ENCODE measurements at places on chromosomes 2 and 18.

DNA sequence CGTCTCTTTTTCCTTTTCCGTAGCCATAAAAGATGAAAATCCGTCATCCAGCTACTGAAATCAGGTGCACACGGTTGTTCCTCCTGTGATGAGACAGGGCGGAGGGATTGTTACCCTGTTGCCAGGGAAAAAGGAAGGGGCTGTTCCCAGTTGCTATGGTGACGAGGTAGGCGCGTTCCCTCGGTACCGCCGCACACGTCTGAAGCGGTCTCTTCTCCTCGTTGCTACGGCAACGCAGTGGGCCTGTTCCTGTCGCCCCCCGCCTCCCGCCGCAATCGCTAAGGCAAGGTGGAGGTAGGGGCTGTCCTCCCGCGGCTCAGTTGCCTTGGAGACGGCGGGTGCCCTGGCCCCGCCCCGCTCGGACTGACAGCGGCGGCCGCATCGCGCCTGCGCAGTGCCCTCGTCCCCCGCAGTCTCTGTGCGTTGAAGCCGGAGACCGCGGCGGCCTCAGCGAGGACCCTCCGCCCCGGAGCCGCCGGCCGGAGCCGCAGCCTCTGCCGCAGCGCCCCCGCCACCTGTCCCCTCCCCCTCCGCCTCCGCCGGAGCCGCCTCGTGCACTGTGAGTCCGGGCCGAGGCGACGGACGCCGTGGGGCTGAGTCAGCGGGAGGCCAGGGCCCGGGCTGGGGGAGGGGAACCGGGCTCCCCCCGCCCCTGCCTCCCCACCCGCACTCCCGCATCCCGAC lies at the start of gene MAPRE3:
MAPRE3 (plus strand) TSS at position 394 of the 684 bp plus-strand sequence. CDS start 51,582 bp downstream, outside the sequence.
- peak; percentile 95 for DNase-seq

DNA sequence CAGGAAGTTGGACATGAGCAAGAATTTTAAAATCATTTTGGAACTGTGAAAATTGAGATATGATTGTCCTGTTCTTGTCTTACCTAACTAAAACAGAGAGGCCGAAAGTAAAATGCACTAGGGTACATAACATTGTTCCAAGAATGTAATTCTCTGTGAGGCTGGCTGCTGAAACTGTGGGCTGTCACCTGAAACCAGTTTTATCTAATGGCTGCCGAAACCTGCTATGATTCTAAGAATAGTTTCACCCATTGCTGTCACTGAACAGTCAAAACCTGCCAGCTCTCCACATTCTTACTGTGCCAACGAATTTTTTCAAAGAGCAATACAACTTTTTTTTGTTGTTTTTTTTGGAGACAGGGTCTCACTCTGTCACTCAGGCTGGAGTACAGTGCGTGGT lies 119.3 kb upstream of the ZSWIM2 start:
- no peak for DNase-seq

DNA sequence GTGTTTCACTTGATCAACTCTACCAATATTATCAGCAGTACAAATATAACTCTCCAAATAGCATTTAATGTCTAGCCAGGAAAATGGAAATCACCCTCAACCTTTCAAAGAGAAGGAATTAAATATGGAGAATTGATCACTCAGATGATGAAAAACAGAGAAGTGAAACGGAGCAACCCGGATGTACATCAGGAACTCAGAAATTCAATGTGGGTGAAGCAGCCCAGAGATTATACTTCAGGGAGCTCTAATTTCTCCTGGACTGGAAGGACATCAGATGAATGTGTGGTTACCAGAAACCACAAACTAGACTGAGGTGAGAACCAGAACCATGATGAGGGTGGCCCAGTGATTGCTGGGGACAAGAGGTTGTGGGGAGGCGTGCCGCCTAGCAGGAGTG lies 35.5 kb upstream of the COBLL1 start:
- DNase-seq: no peak

- peak; percentile 47 for DNase-seq
Measured at GRCh38 chr18:31942291-31942998, 483 bp downstream of the TRAPPC8 start.

DNA sequence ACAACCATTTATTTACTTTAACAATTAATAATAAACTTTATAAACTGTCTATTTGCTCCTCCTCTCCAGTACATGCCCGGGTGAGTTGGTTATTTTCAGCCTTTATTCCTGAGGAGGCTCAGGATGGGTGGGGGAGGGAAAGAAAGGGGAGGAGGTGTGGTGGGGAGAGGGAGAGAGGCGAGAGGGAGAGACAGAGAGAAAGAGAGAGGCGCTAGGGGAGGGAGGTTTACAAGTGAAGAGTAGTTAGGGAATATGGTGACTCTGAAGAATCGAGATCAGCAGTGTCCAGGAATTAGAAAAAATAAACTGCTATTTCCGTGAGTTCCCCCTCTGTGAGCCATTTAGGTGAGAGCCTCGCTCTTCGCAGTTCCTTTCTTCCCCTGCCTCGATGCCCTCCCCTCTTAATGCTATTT lies 138.9 kb downstream of the MEIS1 start:
- DNase-seq: no peak

GRCh38 chr2:43402452-43402937 lies 176.1 kb upstream of the ZFP36L2 start:
- no peak for DNase-seq

GRCh38 chr2:20447437-20448245 lies 767 bp downstream of the RHOB start:
- DNase-seq: no peak

- no peak for DNase-seq
Measured at GRCh38 chr18:21912339-21913239, 172.0 kb downstream of the MIB1 start.

DNA sequence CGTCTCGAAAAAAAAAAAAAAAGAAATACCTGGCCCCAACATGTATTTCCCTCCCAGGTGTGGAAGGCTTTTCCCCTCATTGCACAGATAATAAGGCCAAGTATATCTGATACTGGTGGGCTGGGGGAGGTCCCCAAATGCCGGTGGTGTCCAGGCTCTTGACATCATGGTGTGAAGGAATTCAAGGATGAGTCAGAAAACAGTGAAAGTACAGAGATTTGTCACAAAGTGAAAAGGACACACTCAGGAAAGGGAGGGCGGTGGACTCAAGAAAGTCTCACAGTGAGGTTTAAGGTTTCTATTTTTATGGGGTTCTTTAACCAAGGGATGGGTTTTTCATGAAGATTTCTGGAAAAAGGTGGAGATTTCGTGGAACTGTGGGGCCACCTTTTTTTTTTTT lies 37.8 kb upstream of the FZD5 start:
- no peak for DNase-seq

- no peak for DNase-seq
Measured at GRCh38 chr2:85134896-85135659, 1.9 kb downstream of the TCF7L1 start.

- DNase-seq: no peak
Measured at GRCh38 chr18:74500372-74500771, 4.2 kb downstream of the CNDP2 start.

DNA sequence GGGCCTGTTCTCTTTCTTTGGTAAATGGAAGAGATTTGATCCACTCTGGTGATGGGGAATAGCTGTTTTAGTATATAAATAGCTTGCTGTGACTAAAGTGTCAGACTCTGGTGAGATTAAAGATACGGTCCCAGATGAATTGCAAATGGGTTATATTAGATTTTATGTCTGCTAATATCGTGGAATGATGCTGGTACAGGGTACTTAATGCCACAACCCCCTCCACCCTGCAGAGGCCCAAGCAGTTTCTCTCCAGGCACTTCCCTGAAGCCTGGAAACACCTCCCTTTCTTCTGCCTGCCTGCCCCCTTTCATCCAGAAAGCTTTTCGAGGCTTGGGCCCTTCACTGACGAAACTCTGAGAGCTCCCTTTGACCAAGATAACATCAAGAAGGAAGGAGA lies 21.4 kb upstream of the RFX8 start:
- no peak for DNase-seq

DNA sequence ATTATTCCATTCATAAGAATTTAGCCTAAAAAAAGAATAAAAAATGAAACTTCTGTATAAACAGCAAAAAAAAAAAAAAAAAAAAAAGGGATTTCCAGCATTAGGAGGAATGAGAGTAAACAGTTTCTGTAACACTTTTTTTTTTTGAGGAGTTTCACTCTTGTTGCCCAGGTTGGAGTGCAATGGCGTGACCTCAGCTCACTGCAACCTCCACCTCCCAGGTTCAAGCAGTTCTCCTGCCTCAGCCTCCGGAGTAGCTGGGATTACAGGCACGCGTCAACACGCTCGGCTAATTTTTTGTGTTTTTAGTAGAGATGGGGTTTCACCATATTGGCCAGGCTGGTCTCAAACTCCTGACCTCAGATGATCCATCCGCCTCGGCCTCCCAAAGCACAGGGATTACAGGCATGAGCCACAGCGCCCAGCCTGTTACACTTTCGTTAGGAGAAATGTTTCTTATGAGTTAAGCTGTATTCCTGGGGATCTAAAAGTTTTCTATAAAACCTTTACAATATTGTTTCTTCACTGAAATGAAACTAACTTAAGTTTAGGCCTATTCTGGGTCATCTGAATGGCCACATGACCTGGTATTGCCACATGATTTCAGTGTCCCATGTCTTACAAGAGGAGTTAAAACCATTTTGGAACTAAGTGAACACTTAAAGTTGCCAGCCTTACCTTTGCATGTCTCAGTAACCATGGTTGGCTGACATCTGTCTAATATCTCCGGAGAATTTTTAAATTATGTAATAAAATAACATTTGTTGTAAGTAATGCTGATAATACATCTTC lies 17.5 kb downstream of the SMAD2 start:
- no peak for DNase-seq

DNA sequence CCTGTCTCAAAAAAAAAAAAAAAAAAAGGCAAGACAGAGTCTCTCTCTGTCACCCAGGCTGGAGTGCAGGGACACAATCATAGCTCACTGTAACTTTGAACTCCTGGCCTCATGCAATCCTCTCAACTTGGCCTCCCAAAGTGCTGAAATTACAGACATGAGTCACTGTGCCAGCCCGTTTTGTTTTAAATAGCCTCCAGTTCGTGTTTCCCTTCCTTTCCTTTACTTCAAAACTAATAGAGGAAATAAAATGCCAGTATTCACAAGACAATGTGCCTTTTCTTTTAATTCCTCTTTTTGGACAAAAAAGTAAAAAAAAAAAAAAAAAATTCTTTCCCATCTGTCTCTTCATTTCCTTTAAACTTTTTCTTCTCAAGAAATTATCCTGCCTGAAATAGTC lies 54.5 kb upstream of the ACMSD start:
- no peak for DNase-seq

- no peak for DNase-seq
Measured at GRCh38 chr18:31192086-31192776, 29.6 kb upstream of the DSC1 start.

- no peak for DNase-seq
Measured at GRCh38 chr18:47996091-47996541, 65.7 kb upstream of the SMAD2 start.

- DNase-seq: no peak
Measured at GRCh38 chr2:30608643-30609042, 161.6 kb downstream of the LCLAT1 start.

GRCh38 chr2:101162561-101163330 lies 11.6 kb upstream of the TBC1D8 start:
- no peak for DNase-seq

- DNase-seq: no peak
Measured at GRCh38 chr18:77178559-77178958, 46.0 kb upstream of the MBP start.

DNA sequence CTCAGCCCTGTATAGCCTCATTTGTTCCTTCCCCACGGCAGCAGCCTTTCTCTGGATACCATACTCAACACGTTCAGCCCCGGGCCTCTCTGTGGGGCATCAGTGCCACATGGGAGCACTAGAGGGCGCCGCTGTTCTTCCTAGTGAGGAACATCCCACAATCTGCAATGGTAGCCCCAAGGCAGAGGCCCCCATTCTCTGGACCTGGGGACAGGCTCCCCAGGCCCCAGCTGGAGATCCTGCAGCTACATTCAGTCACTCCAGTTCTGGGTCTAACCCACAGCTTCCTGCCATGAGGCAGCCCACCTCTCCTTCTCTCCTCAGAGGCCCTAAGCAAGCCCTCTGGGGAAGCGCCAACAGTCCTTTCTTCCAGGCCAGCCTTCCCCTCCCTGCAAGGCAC lies 14.2 kb upstream of the SFXN5 start:
- DNase-seq: peak; percentile 48

- DNase-seq: no peak
Measured at GRCh38 chr2:58923869-58924268, 682.7 kb upstream of the FANCL start.

Data from NCI-H1105 (cell line).